ENCODE measurements at places on chromosomes 6 and 20.

GRCh38 chr20:11077226-11077625, 403.4 kb upstream of the JAG1 start:
- no peak for DNase-seq

DNA sequence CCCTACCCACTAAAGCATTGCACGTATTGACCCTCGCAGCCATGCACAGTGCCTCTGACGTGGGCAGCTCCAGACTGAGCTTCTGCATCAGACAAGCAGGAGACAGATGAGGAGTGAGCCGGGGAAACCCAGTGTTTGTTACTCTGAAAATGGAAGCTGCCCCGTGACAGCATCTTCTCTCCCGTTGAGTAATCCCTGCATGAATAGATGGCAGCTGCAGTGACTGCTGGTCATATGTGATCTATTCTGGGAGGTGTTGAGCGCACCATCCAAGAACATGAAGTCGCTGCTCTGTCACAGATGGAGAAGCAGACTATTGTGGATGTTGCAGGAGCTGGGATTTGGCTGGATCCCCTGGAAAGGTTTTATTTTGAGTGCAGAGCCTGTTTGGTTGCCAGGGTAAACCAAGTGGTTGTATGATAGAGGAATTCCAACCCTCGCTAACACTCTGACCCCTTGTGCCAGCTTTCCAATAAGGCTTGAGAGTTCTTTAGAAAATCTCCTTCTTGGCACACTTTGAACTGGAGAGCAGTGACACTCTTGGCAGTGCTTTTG, 242.2 kb downstream of the NRN1 start:
- peak; percentile 38 for DNase-seq

- DNase-seq, result no peak
Measured at GRCh38 chr20:62142252-62143080, 728 bp downstream of the PSMA7 start.

GRCh38 chr6:98590136-98590681, 244.2 kb upstream of the POU3F2 start:
- DNase-seq, result no peak

GRCh38 chr6:81655696-81656095, 96.8 kb downstream of the TENT5A start:
- DNase-seq, result no peak
